ENCODE measurements at places on chromosomes 7 and 10.

DNA sequence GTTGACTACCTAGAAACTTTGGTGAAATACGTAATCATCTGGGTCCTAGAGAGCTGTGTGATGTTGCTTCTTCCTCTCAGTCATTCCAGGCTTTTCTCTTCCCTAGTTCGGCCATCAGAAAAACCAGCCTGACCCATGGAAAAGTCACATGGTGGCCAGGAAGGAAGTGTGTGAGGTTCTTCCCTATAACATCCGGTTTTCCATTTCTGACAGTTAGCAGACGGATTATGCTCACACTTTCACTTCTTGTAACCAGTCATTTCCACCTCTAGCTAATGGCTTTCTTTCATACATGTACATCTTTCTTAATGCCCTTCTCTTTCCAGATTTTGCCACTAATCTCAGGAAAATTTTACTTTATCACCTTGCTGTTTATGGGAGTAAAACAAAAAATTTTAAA lies 110.0 kb upstream of the GLCCI1 start:
- DNase-seq: no peak

GRCh38 chr10:30052062-30052461 lies 7.3 kb downstream of the JCAD start:
- no peak for DNase-seq

DNA sequence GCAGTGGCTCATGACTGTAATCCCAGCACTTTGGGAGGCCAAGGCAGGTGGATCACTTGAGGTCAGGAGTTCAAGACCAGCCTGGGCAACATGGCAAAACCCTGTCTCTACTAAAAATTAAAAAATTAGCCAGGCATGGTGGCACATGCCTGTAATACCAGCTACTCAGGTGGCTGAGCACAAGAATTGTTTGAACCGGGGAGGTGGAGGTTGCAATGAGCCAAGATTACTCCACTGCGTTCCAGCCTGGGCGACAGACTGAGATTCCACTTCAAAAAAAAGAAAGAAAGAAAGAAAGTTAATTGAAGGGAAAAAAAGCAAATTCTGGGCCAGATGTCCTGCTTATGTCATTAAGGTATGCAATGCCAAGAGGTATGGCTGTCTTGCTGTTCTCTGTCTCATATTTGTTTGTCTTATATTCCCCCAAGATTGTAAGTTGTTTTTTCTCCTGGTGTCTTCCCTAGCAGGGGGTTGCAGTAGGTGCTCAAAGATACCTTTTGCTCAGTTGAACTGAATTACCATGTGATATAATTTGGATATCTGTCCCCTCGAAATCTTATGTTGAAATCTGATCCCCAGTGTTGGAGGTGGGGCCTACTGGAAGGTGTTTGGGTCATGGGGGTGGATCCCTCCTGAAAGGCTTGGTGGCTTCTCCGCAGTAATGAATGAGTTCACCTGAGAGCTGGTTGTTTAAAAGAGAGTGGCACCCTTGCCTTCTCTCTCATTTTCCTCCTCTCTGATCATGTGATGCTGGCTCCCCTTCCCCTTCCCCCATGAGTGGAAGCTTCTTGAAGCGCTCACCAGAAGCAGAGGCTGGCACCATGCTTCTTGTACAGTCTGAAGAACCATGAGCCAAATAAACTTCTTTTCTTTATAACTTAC lies 60.9 kb downstream of the MYOF start:
- DNase-seq: peak; percentile 37

GRCh38 chr10:96235326-96236089 lies 35.9 kb downstream of the BLNK start:
- DNase-seq: no peak

- DNase-seq: peak; percentile 10
These were observed 30.2 kb downstream of the DOCK1 start for GRCh38 chr10:126935263-126935946.
